Large intestine (tissue), 12 donors: ENCODE measurements at places on chromosomes 16 and 17. TPM values are rescaled to one million over a fixed set of nuclear protein-coding genes. Genes with fewer than 3 reads are reported as not detected.

DNA sequence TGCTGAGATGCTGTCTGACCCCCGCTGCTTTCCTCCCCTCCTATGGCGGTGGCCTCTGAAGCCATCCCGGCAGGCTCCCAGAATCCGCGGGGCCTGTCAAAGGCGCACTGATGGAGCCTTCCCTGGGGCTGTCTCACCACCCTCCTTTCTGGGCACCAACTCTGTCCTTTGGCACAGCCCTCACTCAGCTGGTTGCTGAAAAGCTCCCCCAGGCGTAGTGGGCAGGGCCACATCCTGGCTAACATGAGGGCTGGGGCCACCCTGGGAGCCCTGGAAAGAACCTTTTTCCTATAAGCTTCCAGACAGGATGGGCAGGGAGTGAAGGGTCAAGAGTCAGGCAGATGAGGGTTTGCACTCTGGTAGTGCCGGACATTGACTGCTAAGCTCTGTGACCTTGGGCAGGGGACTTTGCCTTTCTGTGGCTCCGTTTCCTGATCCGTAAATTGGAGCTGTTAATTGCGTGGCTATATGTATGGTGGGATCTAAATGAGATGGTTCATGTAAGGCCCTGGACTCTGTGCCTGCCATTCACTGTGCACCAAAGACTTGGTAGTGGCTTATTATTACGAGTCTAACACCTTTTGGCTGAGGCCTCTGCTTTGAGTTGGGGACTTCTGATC, 27.6 kb upstream of the LASP1NB start:
- no peaks in the 10 kb centered on the region for H3K27me3 ChIP-seq
- no peak for DNase-seq
- H3K4me1 ChIP-seq = peaks cover 50% of the 10 kb centered on the region
- H3K27ac ChIP-seq = peak overlapping the region; percentile 94
- peaks cover 82% of the 10 kb centered on the region for H3K36me3 ChIP-seq

Gene NXPH3
- polyA plus RNA-seq = 0.52 TPM

Gene GGNBP2
- polyA plus RNA-seq = 115 TPM

Gene SEZ6L2
- 52.3 TPM for polyA plus RNA-seq

Gene ABI3
- polyA plus RNA-seq = 9.3 TPM

- H3K4me3 ChIP-seq = no peak overlapping the region
- no peak for DNase-seq
- peaks cover 4% of the 10 kb centered on the region for H3K4me1 ChIP-seq
- no peaks in the 10 kb centered on the region for H3K27me3 ChIP-seq
These were observed 101.5 kb downstream of the SEC14L1 start for GRCh38 chr17:77242118-77242851.

GRCh38 chr16:3998793-3999478, 117.3 kb downstream of the ADCY9 start:
- no peak for DNase-seq
- peaks cover 8% of the 10 kb centered on the region for H3K4me1 ChIP-seq
- no peak overlapping the region for H3K4me3 ChIP-seq
- H3K27me3 ChIP-seq = no peaks in the 10 kb centered on the region

- no peak for DNase-seq
- H3K27ac ChIP-seq = no peak overlapping the region
- H3K36me3 ChIP-seq = peaks cover 59% of the 10 kb centered on the region
- no peaks in the 10 kb centered on the region for H3K27me3 ChIP-seq
- H3K4me3 ChIP-seq = no peak overlapping the region
These were observed 39.3 kb downstream of the TADA2A start for GRCh38 chr17:37446027-37446426.

GRCh38 chr16:19379838-19380237, 37.8 kb upstream of the TMC5 start:
- no peak for DNase-seq
- no peaks in the 10 kb centered on the region for H3K36me3 ChIP-seq
- H3K4me1 ChIP-seq = peaks cover 9% of the 10 kb centered on the region
- H3K27me3 ChIP-seq = no peaks in the 10 kb centered on the region
- H3K27ac ChIP-seq = no peak overlapping the region
- H3K4me3 ChIP-seq = no peak overlapping the region

- no peaks in the 10 kb centered on the region for H3K27me3 ChIP-seq
- peak overlapping the region; percentile 94 for H3K4me3 ChIP-seq
- peak; percentile 78 for DNase-seq
- peaks cover 41% of the 10 kb centered on the region for H3K36me3 ChIP-seq
These were observed 1.4 kb downstream of the EIF5A start for GRCh38 chr17:7308625-7309433.

Gene ANKRD40CL
- polyA plus RNA-seq = 28.4 TPM

Gene RTN4RL1
- polyA plus RNA-seq = 0.45 TPM

- no peak overlapping the region for H3K27ac ChIP-seq
- no peaks in the 10 kb centered on the region for H3K36me3 ChIP-seq
- no peaks in the 10 kb centered on the region for H3K27me3 ChIP-seq
- no peak overlapping the region for H3K4me3 ChIP-seq
- DNase-seq = no peak
- H3K4me1 ChIP-seq = no peaks in the 10 kb centered on the region
These were observed 81.4 kb downstream of the SLC39A11 start for GRCh38 chr17:73011016-73011486.

GRCh38 chr17:44007346-44008204, 3.2 kb downstream of the NAGS start:
- H3K27ac ChIP-seq = peak overlapping the region; percentile 10
- no peak for DNase-seq
- peaks cover 40% of the 10 kb centered on the region for H3K36me3 ChIP-seq
- H3K4me1 ChIP-seq = peaks cover 33% of the 10 kb centered on the region

Gene STRADA
- polyA plus RNA-seq = 43.3 TPM

- H3K27me3 ChIP-seq = no peaks in the 10 kb centered on the region
- peaks cover 23% of the 10 kb centered on the region for H3K4me1 ChIP-seq
- H3K27ac ChIP-seq = peak overlapping the region; percentile 98
- no peaks in the 10 kb centered on the region for H3K36me3 ChIP-seq
- peak; percentile 27 for DNase-seq
These were observed 23.5 kb upstream of the RFFL start for GRCh38 chr17:35086931-35087573.

Gene KCNH4
- polyA plus RNA-seq = 0.36 TPM

Gene FAM20A
- 10.2 TPM for polyA plus RNA-seq

- no peaks in the 10 kb centered on the region for H3K4me1 ChIP-seq
- no peaks in the 10 kb centered on the region for H3K27me3 ChIP-seq
- DNase-seq = no peak
- no peak overlapping the region for H3K4me3 ChIP-seq
These were observed 19.7 kb upstream of the TEX2 start for GRCh38 chr17:64282753-64283080.

DNA sequence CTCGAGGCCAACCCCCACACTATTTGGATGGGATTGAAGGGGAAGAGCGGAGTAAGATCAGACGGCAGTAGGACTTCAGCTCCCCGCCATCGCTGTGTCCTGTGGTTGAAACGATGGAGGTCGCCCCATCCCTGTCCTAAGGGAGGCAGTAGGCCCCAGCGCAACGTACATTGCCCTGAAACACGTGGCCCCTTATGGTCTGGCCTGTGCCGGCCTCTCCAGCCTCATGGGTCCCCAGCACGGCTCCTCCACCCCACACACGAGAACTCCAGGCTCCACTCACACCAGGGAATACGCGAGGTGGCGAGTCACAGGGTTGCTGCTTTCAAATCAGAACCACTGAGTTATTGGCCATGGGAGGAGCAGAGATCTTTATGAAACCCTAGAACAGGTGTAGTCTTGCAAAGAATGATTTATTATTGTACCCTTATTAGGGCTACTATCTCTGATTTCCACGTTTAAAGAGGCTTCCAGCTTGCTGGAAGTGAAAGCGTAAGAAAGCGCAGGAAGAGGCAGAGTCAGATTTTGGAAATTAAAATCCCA, 669 bp upstream of the DCTPP1 start:
- DNase-seq = no peak
- H3K4me1 ChIP-seq = peaks cover 11% of the 10 kb centered on the region
- peak overlapping the region; percentile 69 for H3K27ac ChIP-seq
- H3K4me3 ChIP-seq = peak overlapping the region; percentile 2
- peaks cover 8% of the 10 kb centered on the region for H3K36me3 ChIP-seq

- H3K4me3 ChIP-seq = peak overlapping the region; percentile 81
- H3K4me1 ChIP-seq = peaks cover 10% of the 10 kb centered on the region
- peak; percentile 6 for DNase-seq
- H3K36me3 ChIP-seq = peaks cover 4% of the 10 kb centered on the region
- no peaks in the 10 kb centered on the region for H3K27me3 ChIP-seq
These were observed 1.0 kb upstream of the CREBBP start for GRCh38 chr16:3881499-3881990.

Gene WNT9B
- polyA plus RNA-seq = not detected

Gene PKMYT1
- polyA plus RNA-seq = 11.0 TPM

DNA sequence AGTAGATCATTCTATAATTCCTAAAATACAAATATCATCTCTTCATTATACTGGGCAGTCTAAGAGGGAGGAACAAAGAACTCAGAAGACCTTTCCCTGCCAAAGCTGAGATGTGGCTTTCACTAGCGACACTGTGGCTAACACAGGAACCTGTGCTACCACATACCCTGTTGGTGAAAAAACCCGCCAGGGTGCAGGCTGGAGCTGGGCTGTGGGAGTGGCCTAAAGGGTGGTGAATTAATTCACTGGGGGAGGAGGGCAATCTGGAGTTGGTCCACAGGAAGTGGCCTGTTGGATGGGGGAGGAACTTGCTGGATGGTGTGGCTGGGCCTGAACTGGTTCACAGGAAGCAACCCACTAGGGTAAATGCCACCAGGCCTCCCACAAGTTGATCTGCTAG, 7.4 kb downstream of the ZNF594 start:
- no peak for DNase-seq
- H3K36me3 ChIP-seq = peaks cover 7% of the 10 kb centered on the region
- no peaks in the 10 kb centered on the region for H3K27me3 ChIP-seq
- H3K4me3 ChIP-seq = no peak overlapping the region
- no peaks in the 10 kb centered on the region for H3K4me1 ChIP-seq

GRCh38 chr17:45132572-45133463, 503 bp upstream of the PLCD3 start:
- peaks cover under 1% of the 10 kb centered on the region for H3K36me3 ChIP-seq
- H3K4me3 ChIP-seq = peak overlapping the region; percentile 93
- H3K4me1 ChIP-seq = peaks cover 50% of the 10 kb centered on the region
- no peaks in the 10 kb centered on the region for H3K27me3 ChIP-seq
- peak overlapping the region; percentile 98 for H3K27ac ChIP-seq
- peak; percentile 80 for DNase-seq

DNA sequence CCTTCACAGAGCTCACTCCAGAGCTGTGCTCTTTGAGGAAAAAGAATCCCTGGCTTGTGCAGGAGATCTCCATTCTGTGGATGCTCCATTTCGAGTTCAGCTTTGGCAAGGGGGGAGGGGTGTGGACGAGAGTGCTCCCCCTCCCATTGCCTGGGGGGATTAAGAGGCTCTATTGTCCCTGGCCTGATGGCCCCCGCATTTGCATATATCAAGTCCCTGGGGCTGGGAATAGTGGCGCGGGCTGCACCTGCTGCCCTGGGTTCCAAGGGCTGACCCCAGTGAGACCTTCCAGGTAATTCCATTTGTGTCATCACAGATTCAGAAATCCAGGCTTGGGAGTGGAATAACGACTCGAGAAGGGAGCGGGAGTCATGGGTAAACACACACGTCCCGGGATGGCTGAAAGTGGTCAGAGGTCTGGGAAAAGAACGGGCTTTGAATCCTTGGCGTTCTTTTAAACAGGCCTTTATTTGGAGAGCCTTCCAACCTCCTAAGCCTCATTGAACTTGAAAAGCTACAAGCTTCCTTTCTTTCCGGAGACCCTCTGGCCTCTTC, 479.3 kb downstream of the HS3ST3B1 start:
- H3K4me3 ChIP-seq = no peak overlapping the region
- H3K36me3 ChIP-seq = no peaks in the 10 kb centered on the region
- no peak overlapping the region for H3K27ac ChIP-seq
- no peak for DNase-seq
- H3K27me3 ChIP-seq = no peaks in the 10 kb centered on the region

Gene ELMO3
- 34.0 TPM for polyA plus RNA-seq

- H3K27me3 ChIP-seq = no peaks in the 10 kb centered on the region
- peaks cover 12% of the 10 kb centered on the region for H3K36me3 ChIP-seq
- no peak for DNase-seq
- H3K4me1 ChIP-seq = peaks cover 2% of the 10 kb centered on the region
- H3K4me3 ChIP-seq = no peak overlapping the region
These were observed 14.8 kb downstream of the CPD start for GRCh38 chr17:30393491-30393890.

GRCh38 chr16:84260766-84261554, 21.1 kb upstream of the KCNG4 start:
- H3K27ac ChIP-seq = no peak overlapping the region
- no peaks in the 10 kb centered on the region for H3K4me1 ChIP-seq
- no peak for DNase-seq
- no peak overlapping the region for H3K4me3 ChIP-seq
- no peaks in the 10 kb centered on the region for H3K27me3 ChIP-seq

DNA sequence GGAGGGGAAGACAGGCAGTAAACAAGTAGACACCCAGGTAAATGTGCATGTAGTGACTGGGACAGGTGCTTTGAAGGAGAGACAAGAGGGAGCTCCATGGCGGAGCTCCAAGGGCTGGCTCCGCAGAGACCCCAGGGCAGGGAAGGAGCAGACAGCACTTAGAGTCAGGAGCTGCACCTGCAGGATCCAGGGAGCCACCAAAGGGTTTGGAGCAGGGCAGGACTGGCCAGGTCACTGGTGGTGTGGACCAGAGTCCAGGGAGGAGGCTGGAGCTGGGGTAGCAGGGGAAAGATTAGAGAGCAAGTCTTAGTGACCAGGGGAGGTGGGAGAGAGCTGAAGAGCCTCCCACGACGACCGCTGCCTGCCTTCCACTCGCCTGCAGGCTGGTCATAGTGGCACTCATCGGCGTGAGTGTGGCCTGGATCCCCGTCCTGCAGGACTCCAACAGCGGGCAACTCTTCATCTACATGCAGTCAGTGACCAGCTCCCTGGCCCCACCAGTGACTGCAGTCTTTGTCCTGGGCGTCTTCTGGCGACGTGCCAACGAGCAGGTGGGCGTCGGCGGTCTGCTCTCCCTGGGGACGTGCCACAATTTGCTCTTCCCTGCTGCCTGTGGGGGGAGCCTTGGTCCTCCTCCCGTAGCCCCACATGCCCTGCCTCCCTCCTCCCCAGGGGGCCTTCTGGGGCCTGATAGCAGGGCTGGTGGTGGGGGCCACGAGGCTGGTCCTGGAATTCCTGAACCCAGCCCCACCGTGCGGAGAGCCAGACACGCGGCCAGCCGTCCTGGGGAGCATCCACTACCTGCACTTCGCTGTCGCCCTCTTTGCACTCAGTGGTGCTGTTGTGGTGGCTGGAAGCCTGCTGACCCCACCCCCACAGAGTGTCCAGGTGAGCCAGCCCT, 14.7 kb upstream of the FAM83G start:
- no peak for DNase-seq
- H3K4me1 ChIP-seq = no peaks in the 10 kb centered on the region
- H3K27ac ChIP-seq = no peak overlapping the region
- no peaks in the 10 kb centered on the region for H3K36me3 ChIP-seq
- no peak overlapping the region for H3K4me3 ChIP-seq
- no peaks in the 10 kb centered on the region for H3K27me3 ChIP-seq

- no peaks in the 10 kb centered on the region for H3K4me1 ChIP-seq
- H3K4me3 ChIP-seq = no peak overlapping the region
- no peaks in the 10 kb centered on the region for H3K27me3 ChIP-seq
- peak overlapping the region; percentile 17 for H3K27ac ChIP-seq
These were observed 20.6 kb downstream of the MYL4 start for GRCh38 chr17:47229535-47230443.

Gene WFDC1
- polyA plus RNA-seq = 18.6 TPM

Gene SLC6A2
- 0.12 TPM for polyA plus RNA-seq

- DNase-seq = no peak
- H3K36me3 ChIP-seq = peaks cover 31% of the 10 kb centered on the region
- H3K4me3 ChIP-seq = no peak overlapping the region
- no peaks in the 10 kb centered on the region for H3K27me3 ChIP-seq
- H3K4me1 ChIP-seq = peaks cover 24% of the 10 kb centered on the region
These were observed 53.6 kb upstream of the ICAM2 start for GRCh38 chr17:64073771-64074703.
